PC-9 (cell line): ENCODE measurements at places on chromosomes 2 and 18.
A peak's percentile ranks its signal among the peaks of the same experiment; 100 is the strongest.

DNA sequence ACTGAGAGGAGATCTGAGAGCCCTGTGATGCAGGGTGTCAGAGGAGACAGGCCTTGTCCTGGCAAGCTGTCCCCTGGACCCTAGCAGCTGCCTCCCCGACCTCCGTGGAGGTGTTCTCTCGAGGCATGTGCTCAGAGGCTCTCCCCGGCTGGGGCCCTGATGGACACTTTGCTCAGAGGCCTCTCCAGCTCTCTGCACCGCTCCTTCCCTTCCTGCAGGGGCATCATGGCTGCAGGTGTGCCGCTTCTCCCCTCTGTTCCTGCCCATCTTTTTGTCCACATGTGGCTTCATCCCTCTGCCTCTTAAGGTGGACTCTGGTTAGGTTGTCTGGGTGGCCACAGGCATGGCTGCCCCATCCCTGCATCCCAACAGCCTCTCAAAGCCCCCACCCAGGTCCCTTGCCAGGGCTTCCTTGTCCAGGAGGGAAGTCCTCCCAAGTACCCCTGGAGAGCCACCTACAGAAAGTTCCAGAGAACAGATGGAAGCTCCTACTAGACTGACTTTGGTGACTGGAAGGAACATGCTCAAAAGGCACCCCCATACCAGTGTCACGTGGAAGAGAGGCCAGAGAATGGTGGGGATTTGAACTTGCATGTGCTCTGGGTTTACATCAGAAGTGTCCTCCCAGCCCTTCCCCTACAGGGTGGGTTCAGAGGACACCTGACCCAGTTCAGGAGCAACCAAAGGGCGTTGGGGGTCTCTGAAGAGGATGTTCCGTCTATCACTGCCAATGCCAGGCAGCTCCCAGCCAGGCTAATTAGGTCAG lies 120.4 kb downstream of the KLHL29 start:
- DNase-seq, result no peak

- no peak for DNase-seq
Measured at GRCh38 chr2:54496920-54497319, 40.8 kb downstream of the SPTBN1 start.

- DNase-seq, result no peak
Measured at GRCh38 chr18:24763765-24764513, 303.5 kb downstream of the HRH4 start.

GRCh38 chr2:60954139-60954538 lies 63.4 kb upstream of the PEX13 start:
- no peak for DNase-seq

DNA sequence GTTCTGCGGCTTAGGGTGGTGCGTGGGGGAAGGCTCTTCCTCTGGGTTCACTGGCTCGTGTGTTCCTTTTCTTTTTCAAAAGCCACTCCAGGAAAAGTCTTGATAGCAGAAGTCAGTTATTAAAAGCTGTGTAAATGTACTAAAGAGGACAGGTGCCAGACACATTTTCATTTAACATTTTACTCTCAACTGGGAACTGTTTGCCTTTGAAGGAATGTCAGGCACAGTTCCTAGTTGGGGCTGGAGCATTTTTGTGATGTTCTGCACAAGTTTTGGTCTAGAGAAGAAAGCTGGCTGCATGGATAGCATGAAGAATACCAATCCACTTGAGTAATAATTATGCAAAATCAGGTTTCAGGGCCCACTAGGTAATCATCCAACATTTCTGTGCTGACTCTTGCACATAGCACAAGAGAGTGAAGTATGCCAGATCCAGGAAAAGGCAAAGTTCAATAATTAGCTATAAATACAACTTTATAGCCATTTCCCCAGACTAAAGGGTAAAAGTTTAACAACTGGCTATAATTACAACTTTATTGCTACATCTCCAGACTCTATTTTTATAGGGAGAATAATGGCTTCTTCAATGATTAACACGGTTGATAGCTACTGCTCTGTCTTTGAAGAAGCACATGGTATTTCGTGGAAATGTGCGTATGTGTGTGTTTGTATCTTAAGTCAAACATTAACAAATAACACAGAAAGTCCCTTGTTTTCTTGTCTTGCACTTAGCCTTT lies 16.2 kb downstream of the SCYGR8 start:
- DNase-seq, result no peak

GRCh38 chr18:21672521-21673267 lies 31.9 kb downstream of the ABHD3 start:
- DNase-seq, result peak; percentile 62

- no peak for DNase-seq
Measured at GRCh38 chr2:149040451-149040850, 2.0 kb downstream of the LYPD6B start.

DNA sequence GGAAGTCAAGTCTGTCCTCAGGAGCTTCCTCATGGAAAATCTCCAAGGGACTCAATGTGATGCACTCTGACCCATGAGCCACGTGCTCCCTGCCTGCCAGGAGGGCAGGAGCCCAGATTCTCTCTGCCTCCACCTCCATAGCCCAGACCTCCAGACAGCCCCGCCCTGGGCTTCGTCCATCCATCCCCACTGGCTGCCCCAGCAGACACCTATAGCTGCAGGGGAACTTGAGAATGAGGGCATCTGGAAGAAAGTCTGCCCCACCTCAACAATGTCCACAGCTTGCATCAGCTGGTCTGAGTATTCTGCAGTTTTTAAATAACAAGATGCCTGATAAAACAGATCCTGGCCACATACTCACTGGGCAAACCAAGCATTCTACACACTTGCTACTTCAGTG lies 418.8 kb upstream of the SMIM21 start:
- DNase-seq, result no peak

DNA sequence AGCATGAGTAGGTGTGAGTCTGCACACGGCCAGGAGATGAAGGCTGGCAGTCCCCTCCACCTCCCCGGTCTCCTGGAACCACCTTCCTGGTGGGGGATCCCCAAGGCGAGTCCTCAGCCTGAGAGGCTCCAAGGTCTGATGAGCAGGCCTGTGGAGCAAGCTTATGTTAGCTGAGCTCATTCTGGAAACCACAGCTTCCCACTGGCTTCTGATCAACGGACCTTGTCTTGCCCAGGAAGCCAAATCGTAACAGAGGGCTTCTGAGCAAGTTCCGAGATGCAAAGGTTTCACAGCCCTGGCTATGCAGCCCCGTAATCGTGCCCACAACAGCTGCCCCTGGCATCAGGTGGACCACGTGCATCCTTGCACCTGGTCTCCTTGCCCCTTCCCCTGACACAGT lies 28.8 kb upstream of the GPR55 start:
- DNase-seq, result no peak

GRCh38 chr2:207288628-207289027 lies 122.9 kb upstream of the KLF7 start:
- DNase-seq, result no peak

DNA sequence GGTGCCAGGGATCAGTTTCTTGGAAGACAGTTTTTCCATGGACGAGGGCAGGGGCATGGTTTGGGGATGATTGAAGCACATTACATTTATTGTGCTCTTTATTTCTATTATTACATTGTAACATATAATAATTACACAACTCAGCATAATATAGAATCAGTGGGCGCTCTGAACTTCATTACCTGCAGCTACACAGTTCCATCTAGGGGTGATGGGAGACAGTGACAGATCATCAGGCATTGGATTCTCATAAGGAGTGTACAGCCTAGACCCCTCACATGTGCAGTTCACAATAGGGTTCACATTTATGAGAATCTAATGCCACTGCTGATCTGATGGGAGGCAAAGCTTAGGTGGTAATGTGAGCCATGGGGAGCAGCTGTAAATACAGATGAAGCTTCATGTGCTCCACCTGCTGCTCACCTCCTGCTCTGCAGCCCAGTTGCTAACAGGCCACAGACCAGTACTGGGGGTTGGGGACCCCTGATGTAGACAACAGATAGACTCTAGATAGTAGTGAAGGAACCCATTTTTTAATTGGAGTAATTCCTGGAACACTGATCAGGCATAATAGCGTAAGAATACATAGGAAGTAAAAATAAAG lies 41.5 kb upstream of the MC4R start:
- DNase-seq, result no peak

DNA sequence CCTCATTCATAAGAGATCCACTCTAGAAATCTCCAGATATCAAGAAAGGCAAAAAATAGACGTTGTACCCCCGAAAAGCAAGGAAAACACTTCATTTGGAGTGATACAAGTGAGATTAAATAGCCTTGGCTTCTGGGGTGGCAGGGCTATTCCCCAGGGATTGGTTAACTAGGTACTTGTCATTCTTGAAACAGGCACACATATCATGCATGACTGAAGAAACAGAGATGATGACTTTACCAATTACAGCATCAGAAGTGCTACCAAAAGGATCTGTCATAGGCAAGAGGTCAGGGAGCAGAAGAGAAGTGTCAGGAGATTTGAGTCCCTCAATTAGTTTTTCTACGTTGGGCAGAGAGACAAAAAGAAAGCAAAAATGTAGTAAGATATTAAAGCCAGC lies 45.2 kb upstream of the NFU1 start:
- DNase-seq, result no peak

GRCh38 chr18:68083131-68083530 lies 566.6 kb upstream of the DSEL start:
- DNase-seq, result no peak

DNA sequence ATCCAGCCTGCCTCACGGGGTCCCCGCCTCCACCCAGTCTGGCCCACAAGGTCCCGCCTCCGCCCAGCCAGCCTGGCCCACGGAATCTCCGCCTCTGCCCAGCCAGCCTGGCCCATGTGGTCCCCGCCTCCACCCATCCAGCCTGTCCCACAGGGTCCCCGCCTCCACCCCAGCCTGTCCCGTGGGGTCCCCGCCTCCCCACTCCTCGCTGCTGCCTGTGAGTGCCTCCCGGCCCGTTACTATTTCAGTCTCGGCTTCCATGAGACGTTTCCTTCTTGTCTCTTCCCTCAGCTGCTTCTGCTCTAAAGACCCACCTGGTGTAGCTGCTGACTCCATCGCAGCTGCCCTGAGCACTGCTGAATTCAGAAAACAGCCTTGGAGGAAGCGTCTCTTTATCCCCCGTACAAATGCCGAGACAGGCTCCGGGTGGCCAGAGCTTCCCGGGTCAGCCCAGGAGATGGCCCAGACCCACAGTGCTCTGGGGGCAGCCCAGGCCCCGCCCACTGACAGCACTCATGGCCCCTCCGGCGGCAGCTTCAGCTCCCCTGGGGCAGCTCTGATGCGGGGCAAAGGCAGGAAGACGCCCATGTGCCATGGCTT lies 69.8 kb downstream of the NFATC1 start:
- no peak for DNase-seq

- DNase-seq, result no peak
Measured at GRCh38 chr2:197657562-197657961, 17.8 kb downstream of the RFTN2 start.

- DNase-seq, result no peak
Measured at GRCh38 chr2:197708331-197708730, 3.2 kb downstream of the MARS2 start.

GRCh38 chr2:222715742-222716141 lies 44.3 kb downstream of the MOGAT1 start:
- no peak for DNase-seq
